ENCODE measurements at places on chromosomes 2 and 18. TPM values are rescaled to one million over a fixed set of nuclear protein-coding genes. Genes with fewer than 3 reads are reported as not detected.
A peak's percentile ranks its signal among the peaks of the same experiment; 100 is the strongest.

DNA sequence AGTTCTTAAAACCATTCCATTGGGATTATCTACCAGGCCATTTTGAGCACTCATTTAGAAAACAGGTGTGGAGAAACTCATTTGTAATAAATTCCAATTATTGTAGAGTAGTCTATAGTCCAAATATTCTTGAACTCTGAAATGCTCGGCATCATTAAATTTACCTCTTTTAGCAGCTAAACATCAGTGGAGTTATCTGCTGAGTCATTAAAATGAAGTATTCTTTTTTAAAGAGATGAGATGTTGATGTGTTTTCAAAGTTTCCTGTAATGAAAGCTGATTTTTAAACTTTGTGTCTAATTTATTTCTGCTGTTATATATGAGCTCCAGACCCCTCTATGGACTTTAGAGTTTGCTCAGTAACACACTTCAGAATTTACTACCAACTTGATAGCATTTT lies 1635.2 kb downstream of the SUCLG1 start:
- DNase-seq = no peak

GRCh38 chr2:196263181-196263747 lies 91.9 kb upstream of the STK17B start:
- DNase-seq = no peak

DNA sequence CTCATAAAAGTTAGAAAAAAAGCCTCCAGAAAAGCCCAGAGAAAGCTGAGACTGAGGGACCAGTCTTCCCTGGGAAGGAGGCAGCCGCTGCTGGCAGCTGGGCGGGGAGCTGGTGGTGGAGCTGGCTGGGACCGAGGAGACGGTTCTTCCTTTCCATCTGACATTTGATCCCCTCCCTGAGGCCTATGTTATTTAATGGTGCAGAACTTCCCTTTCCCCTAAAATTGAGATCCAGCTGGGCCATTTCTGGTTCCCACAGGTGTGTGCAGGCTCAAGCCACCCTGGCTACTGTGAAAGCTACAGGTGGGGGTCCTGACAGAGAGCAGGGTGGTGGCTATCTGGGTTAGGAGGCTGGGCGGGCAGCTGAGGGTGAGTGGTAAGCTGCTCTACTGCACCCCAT lies 81.5 kb upstream of the FZD7 start:
- DNase-seq = peak; percentile 71

DNA sequence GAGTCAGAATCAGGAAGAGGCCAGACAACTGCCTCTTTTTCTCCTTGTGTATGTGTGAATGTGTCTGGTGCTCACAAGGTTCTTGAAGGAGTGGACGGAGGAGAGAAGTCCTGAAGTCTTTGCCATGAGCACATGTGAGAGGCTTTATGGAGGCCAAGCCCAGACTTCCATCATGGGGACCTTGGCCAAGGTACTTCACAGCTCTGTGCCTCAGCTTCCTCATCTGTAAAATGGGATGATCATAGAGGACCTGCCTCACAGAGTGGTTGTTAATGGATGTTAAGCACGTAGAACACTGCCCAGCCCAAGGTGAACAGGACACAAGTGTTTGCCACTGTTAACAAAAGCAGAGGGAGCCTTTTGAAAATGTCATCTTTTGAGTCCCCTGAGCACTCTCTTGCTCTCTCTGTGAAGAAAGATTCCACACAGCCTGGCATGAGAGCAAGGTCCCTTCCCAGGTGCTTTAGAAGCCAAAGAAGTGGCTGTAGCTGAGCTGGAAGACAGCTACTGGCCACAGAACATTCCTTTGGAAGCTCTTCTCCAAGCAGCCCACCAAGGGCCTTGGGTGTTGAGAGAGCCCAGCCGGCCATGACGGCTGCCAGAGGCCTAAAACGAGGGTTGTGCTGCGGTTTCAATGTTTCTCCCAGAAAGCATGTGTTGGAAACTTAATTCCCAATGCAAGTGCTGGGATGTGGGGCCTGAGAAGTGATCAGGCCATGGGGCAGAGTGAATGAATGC lies 41.8 kb upstream of the ASPRV1 start:
- no peak for DNase-seq

DNA sequence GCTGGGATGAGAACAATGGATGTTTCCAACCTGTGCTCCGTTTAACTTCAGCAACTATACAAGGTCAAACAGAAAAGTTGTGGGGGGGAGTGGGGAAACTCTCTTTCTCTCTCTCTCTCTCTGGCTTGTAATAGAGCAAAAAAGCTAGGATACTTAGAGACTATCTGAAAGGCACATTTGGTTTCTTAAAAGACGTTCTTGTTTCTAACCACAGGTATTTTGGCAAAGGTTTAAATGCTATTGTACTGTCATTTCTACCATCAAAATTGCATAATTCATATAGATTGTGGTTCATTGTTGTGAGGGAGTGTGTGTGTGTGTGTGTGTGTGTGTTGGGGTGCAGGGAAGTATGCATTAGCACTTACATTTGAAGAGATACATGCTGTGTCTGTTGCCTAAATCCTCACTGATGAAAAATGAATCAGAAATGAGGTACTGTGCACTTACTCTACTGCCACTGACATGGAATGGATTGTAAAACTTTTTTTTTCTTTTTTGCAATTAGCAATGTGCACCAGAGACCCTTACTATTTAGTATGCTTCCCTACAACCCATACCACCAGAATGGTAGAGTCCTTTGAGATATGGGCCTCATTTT lies 841.0 kb upstream of the PIK3C3 start:
- DNase-seq = no peak

GRCh38 chr18:27491772-27492171 lies 306.7 kb upstream of the CHST9 start:
- peak; percentile 29 for DNase-seq

GRCh38 chr2:211033765-211034164 lies 477.4 kb downstream of the CPS1 start:
- peak; percentile 70 for DNase-seq

DNA sequence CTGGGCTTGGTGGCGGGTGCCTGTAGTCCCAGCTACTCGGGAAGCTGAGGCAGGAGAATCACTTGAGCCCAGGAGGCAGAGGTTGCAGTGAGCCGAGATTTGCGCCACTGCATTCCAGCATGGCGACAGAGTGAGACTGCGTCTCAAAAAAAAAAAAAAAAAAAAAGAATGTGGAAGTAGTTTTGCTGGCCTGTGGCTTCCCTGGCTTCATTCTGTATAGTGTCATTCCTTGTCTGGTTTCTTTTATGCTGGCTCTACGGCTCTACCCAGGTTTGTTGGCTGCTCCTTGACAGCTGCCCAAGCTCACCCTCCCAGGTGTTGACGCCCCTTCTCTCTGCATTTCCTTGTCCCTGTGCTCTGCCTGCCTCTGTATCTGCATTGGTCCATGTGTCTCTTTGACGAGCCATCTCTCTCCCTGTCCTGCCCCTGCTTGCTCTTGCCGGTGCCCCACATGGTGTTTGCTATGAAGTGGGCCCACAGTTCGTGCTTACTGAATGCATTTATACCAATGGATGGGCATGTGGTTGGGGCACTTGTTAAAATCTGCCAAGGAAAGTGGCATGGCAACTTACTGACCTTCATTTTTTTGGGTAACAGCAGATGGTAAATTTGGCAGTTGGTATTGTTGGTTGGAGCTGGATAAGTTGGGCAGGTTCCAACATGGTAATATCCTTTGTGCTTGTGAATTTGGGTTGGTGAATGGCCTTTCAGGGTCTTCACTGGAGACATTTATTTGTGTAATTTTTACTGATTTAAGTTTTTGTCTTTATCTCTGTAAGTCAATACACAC lies 113.9 kb downstream of the MAP4K4 start:
- no peak for DNase-seq

DNA sequence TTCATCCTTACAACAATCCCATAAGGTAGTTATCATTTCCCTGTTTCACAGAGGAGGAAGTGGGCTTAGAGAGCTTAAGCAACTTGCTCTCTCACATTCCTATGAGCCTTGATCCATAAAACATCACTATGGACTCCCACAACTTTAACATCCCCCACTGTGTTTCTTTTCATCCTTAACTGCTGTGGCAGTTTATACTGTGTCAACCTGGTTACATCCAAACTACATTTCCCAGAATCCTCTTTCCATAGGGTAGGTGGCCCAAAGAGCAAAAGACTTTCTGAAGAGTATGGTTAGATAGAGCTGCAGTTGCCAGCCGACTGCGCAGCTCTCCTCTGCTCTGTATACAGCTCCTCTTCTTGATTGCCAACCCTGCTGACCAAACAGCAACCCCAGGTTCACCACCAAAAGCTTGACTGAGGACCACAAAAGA lies 22.5 kb downstream of the MAP3K2 start:
- peak; percentile 86 for DNase-seq

CFC1 gene
- not detected for total RNA-seq

AFTPH gene
- total RNA-seq = 19.7 TPM

FABP1 gene
- not detected for total RNA-seq

OR6B2 gene
- not detected for total RNA-seq

ALLC gene
- not detected for total RNA-seq

CCDC178 gene
- 0.17 TPM for total RNA-seq

HOXD12 gene
- not detected for total RNA-seq
